ENCODE measurements at places on chromosomes 3 and 15.

GRCh38 chr3:160150066-160150465 lies 75.2 kb upstream of the C3orf80 start:
- DNase-seq = no peak

DNA sequence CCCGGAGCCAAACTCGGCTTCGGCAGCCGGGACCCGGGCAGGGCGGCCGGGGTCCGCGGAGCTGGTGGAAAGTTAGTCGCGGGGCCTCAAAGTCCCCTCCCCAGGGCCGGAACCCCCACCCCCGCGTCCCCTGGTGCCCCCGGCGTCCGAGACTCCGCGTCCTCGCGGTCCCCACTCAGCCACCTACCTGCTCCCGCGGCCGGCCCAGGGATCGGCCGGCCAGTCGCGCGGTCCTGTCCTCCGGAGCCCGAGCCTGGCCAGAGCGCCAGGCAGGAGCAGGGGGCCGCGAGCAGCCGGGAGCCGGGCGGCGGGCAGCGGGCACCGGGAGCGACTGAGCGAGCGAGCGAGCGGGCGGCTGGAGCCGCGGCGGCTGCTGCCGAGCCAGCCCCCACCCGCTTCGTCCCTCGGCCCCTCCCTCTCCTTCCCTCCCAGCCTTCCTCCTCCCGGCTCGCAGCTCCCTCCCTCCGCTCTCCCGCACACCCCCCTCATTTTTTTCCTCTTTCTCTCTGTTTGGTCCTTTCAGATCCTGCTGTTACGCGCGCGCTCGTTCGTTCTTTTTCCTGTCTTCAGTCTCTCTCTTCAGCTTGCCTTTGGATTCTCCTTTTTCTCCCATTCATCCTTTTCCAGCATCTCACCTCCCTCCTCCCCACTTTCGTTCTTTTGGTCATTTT lies at the start of gene MEGF11:
TSS of gene MEGF11 (minus strand) at position 333 of the 671 bp plus-strand sequence. CDS start 125,347 bp downstream, outside the sequence.
- DNase-seq = no peak

DNA sequence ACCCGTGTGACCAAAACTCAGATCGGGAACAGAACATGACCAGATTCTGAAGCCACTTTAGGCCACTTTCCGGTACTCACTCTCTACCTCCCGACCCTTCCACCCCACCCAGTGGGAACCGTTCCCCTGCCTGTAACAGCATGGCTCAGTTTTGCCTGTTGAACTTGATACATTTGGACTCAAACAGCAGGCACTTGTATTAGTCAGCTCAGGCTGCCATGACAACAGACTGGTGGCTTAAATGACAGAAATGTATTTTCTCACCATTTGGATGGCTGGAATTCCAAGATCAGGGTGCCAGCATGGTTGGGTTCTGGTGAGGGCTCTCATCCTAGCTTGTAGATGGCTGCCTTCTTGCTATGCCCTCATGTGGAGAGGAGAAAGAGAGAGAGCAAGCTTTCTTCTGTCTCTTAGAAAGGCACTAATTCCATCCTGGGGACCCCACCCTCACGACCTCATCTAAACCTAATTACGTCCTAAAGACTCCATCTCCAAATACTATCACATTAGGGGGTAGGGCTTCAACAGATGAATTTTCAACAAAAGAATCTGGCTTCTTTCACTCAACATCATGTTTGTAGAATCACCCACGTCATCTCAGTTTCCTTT lies 9.3 kb upstream of the SSUH2 start:
- DNase-seq = no peak

DNA sequence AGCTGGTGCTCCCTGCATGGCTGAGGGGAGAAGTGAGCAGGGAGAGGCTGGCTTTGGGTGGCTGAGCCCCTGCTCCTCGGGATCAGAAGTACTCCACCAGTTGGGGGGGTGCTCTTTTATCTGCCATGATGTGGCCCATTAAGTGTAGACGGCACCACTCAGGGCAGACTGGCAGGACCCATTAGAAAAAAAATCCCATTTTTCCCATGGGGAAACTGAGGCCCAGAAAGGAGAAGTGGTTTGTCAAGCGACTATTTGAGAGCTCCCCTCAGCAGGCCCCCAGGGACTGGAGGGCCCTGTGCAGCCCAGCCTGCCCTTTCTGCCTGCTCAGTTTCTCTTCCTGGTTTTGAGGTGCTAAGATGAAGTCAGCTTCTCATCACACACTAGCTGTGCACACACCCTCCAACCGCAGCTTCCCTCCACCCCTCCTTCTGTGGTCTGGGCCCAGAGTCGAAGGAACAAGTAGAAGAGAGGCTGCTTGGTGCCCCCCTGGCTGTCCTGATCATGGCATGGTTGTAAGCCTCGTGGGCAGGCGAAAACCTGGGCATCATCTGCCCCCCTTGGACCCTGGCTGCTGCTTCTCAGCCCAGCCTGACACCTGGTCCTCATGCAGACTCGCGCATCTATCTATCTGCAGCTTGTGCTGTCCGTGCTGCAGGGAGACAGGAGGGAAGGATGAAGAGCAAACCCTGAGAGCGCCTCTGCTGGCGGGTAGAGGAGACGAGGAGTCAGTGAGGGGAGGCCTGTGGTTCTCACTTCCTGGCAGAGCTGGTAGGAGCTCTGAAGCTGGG lies 5.6 kb downstream of the CSK start:
- peak; percentile 85 for DNase-seq

- no peak for DNase-seq
These were observed 44.9 kb upstream of the MANF start for GRCh38 chr3:51340013-51340829.

- DNase-seq = no peak
These were observed 27.8 kb downstream of the MFN1 start for GRCh38 chr3:179375091-179375999.

- DNase-seq = no peak
These were observed 144.7 kb downstream of the OTOL1 start for GRCh38 chr3:161641287-161641686.

DNA sequence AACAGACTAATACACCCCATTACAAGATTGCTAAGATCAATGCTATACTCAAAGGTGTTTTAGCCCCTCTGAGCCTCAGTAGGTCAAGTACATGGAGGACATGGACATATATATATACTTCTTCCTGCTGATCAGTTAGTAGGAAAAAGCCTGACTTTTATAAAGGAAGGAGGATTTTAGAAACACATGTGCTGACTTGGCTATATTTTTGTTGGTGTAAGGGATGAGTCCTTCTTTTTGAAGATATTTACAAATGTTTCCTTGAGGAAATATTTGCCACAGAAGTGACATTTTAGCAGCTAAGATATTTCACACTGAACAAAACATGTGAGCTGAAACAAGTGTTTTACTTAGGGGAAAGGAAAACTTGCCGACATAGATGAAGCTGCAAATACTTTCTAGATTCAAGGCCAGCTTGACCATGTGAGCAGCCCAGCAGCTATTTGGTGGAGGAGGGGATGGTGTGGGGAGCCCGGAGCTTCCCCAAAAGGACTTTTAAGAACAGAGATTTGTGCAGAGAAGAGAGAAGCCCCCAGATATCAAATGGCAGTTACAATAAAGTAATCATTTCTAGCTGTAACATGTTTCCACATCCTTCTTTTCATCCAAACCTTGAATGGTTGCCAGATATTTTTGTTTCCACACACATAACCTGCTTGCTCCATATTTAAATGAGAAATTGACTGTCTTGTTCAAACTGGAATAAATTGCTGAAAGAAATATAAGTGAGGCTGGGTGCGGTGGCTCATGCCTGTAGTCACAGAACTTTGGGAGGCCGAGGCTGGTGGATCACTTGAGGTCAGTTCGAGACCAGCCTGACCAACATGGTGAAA lies 111.7 kb upstream of the NR2F2 start:
- DNase-seq = no peak

- no peak for DNase-seq
These were observed 101.3 kb downstream of the TMCO5A start for GRCh38 chr15:38035701-38036100.

DNA sequence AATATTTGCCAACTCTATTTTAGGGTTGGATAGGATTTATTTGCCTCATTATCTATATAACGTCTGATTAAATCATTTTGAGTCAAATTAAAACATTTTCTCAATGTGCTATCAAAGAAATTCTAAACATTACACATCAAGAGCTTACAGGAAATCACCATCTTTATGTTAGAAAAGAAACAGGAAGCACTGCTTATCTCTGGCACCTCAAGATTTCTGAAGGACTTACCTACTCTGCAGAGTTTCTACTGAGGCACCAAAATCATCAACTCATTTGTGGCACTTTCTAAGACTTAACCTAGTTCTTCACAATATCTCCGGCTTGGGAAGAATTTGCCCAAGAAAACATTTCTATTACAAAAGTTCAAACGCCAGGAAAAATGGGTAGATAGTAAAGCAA lies 181.3 kb upstream of the EOMES start:
- no peak for DNase-seq

DNA sequence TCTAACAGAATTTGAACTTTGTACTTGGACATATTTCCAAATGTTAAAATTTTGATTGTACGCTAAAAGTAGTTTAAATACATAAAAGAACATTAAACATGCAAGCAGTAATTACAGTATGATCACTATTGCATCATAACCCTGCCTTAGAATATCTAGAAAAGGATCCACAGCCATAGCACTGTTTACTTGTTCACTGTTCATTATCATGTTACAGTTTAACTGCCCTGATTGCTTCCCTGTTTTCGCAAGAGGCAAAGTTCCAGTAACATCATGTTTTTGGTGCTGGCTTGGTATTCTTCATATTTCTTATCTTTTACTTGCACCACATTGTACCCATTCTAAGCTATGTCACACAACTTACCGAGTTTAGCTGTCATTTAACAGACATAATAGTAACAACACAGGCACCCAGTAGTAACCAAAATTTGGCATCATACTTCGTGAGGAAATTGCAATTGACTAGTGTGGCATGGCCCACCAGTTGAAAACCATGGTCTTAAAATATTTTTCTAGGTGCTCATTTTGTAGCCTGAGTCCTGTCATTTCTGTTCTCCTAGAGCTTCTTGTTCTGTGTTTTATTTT lies 13.3 kb upstream of the TMEM87A start:
- no peak for DNase-seq

DNA sequence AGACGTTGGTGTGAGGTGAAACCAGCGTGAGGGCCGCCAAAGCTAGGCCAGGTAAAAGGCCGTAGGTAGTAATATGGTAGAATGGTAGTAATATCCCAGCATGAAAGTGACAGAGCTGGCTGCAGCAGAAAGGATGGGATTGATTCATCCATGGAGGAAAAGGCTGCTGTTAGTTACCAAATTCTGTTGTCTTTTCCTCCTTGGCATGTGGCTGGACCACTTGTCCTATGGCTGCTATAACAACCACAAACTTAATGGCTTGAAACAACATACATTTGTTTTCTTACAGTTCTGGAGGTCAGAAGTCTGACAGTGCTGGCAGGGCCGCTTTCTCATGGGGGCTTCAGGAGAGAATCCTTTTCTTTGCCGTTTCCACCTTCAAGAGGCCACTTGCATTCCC lies 47.8 kb upstream of the CHST2 start:
- no peak for DNase-seq

DNA sequence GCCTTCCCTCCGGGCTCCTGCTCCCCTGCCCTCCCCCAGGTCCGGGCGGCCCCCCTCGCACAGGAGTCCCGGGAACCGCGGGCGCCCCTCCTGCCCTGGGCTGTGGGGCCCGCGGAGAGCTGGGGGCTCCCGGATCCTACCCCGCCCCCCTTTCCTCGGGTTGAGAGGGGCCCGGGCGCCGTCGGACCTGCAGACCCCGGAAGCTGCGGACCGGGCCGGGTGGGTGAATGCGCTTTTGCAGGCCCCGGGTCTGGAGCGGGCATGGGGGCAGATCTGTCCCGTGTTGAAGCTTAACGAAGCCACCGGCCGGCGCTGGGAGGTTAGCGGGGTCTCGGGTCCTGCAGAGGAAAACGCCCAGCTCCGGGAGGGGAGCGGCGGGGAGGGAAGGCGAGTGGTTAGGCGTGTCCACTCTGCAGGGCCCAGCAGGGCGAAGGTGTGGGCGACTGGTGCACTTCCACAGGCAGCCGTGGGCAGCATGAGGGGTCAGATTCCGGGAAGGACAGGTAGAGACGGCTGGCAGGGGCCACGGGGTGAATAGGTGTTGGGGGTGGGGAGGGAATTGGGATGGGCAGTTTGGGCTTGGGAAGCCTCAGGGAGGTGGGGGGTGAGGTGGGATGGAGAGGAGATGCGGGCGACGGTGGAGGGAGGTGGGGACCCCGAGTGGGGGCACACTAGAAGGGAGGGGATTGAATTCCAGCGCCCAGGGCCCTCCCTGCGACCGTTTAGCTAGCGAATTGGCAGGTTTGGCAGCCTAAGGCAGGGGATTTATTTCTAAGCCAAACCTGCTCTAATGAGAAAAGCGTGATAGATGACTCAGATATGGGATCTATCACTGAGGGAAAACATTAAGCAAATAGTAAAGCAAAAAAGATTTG lies 635 bp downstream of the CD276 start:
- no peak for DNase-seq

DNA sequence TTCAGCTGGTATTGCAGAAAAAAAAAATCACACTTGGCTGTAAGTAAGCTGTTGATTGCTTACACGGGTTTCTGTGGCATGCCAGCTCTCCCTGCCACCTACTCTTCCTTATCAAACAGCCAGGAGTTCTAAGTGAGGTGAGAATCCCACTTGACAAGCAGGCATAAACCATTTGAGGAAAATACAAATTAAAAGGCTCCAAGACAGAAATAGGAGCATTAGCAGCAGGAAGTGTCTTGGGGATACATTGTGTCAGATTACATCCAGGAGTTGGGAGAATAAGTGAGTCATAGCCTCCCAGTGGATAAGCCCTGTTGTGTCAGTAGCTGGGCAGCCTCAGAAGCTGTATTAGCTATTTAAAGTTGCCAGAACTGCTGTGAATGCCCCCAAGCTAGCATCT lies 256.0 kb downstream of the CNTN4 start:
- DNase-seq = no peak

DNA sequence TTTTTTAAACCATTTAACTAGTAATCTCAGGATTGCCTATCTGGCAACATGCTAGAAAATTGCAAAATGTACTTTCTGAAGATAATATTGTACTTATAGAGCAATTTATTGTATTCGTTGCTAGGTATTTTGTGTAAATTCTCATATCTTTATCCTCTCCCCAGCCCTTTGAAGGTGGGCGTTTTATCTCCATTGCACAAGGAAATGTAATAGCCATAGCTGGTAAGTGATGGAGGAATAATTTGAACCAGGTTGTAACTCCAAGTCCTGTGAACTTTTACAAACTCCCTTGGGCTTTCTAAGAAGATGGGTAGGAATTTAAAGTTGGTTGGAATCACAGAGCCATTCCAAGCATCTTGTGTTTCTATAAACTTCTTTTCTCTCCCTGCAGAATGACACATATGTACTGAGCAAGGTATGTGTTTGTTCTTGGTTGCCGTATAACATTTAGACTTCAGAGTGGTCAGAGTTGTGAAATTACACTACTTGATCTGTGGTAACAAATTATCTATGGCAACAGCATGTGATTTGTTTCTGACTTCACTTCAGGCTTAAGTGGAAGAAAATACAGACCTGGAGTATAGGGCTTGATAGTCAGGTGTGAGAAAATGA lies 170.9 kb downstream of the AKAP13 start:
- no peak for DNase-seq

- DNase-seq = no peak
These were observed at the start of gene FES for GRCh38 chr15:90883976-90884718. Gene FES, plus strand, starts transcription at chr15:90884504. Its CDS starts 542 bp downstream, at chr15:90885046.
